ENCODE measurements at places on chromosomes 5 and 9.
A peak's percentile ranks its signal among the peaks of the same experiment; 100 is the strongest.

GRCh38 chr5:108862211-108862610 is 114.5 kb downstream of the FER start:
- no peak for DNase-seq

- no peak for DNase-seq
These were observed 153.6 kb downstream of the GNAQ start for GRCh38 chr9:77877976-77878375.

DNA sequence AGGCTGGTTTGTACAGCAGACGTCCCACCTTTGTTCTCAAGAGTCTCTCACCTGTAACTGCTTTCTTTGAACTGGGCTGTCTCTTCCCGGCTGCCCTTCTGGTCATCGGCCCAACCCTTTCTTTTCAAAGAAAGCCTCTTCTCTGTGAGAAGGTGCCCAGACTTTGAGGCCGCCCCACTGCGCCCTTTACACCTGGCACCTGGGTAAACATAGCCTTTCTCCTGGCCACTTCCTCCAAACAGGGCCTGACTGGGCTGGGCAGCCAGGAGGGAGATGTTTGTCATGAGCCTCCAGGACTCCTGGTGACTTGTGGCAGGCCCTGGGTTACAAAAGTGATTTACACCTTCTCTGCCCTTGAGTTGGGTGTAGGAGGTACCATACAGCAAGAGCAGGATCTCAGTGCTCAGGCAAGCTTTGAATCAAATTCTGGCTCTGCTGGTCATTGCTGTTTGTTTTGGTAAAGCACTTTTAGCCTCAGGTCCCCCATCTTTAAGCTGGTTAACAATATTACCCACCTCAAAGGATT is 127.2 kb upstream of the CXCL14 start:
- no peak for DNase-seq

- peak; percentile 47 for DNase-seq
These were observed 310.9 kb downstream of the BNC2 start for GRCh38 chr9:16559418-16560188.

GRCh38 chr9:16143947-16144890 is 591.4 kb downstream of the CCDC171 start:
- DNase-seq = peak; percentile 93

DNA sequence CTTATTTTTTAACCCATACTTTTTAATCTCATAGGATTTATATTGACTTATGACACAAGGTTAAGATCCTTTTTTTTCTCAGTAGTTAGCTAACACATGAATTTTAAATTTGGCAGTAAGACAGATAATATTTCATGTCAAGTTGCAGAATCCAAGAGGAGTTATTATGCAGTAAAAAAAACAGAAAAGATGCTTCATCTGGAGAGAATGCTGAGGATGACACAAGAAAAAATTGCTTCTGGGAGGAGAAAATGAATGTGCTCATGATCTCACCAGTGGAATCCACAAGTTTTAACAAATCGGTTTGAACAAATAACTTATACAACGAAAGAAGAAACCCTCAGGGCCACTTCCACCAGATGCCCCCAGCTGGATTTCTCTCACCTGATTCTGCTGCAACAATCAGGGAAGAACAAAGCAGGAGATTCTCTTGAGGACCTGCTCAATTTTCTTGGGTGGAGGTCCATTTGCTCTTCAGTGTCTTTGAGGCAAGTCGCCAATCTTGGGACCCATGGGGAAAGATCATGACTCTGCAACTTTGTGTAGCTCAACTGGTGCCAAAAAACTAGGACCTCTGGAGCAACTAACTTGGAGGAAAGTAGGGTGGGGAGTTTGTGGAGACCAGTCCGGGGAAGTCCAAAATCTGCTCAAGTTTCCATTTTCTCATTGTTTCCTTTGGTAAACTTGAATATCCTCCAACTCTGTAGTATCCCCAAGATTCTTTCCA is 50.5 kb upstream of the TNFSF15 start:
- no peak for DNase-seq

DNA sequence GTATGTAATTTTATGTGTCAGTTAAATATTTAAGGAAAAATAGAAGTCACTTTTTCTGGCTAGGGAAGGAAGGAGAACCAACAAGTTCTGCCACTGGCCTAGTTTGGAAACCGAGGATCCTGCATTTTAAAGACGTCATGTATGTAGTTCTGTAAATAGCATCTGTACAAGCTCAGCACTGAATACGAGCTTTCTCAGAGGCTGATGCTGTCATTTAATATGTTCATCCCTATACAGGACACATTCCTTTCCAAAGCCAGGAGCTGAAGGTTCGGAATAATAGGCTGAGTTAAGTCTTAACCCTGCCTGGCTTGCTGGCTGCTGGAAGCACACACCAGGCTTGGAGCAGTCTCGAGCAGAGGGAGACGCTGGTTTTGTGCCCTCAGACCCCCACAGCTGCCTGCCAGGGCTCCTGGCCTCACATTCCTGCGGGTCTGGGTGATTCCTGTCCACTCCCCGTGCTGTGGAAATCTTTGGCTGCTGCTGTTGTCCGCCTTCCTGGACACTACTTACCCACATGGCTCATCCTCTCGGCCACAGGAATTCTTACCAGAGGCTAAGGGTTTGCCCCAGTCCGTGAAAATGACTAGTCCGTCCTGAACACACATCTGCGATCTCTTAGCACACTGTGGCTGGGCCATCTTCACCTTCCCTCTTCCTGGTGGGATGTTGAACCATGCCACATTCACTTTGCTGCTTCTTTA is 36.6 kb downstream of the SLC46A2 start:
- DNase-seq = no peak

DNA sequence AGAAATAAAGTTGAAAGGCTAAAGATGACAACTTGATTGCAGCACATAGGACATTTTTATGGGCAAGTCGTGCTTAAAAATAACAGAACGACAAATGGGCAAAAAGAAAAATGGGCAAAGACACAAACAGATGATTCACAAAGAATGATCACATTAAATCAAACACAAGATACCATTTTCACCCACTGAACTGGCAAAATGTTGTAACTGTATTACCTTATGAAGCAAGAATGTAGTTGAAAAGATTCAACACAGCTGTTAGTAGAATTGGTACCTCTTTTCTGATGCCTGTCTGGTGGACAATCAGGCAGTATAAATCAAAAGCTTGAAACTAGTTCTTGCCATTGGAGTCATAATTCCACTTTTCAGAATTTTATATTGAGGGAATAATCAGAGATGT is 81.0 kb upstream of the PALM2AKAP2 start:
- no peak for DNase-seq

DNA sequence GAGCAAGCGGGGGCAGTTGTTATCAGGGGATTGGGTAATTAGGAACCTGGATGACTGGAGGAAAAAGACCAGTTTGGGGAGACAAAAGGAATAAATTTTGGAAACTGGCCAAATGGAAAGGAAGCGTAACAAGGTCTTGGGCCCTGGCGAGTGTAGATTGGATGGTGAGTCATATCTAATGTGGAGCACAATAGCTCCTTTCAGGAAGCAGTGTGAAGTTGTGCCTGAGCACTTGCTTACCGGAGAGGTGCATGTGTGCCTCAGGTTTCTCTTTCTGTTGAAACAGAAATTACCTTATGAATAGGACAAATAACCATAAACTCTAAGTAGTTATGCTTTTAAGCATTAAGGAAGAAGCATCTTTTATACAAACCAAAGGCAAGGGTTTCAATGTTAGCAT is 176.4 kb downstream of the KIF4B start:
- DNase-seq = peak; percentile 29

- no peak for DNase-seq
These were observed 11.5 kb downstream of the RGS3 start for GRCh38 chr9:113475031-113475430.

DNA sequence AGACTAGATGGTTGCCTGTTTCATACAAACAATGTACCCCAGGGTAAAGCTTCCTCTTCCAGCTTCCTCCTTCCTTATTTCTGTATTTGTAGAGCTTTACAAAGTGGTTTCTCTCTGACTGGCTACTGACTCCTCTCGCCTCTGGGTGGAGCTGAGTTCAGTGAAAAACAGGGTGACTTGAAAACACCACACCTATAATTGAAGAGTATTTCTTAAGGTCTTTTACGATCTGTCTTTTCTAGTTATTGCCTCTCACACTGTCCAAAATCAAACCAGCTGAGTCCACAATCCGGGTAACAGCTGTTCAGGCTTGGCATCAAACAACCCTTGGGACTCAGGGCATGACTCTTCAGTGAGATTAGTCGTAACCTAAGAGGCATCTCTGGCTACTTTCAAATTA is 200.4 kb downstream of the ARRDC3 start:
- DNase-seq = no peak

- no peak for DNase-seq
These were observed 65.1 kb upstream of the IQGAP2 start for GRCh38 chr5:76337953-76338451.

DNA sequence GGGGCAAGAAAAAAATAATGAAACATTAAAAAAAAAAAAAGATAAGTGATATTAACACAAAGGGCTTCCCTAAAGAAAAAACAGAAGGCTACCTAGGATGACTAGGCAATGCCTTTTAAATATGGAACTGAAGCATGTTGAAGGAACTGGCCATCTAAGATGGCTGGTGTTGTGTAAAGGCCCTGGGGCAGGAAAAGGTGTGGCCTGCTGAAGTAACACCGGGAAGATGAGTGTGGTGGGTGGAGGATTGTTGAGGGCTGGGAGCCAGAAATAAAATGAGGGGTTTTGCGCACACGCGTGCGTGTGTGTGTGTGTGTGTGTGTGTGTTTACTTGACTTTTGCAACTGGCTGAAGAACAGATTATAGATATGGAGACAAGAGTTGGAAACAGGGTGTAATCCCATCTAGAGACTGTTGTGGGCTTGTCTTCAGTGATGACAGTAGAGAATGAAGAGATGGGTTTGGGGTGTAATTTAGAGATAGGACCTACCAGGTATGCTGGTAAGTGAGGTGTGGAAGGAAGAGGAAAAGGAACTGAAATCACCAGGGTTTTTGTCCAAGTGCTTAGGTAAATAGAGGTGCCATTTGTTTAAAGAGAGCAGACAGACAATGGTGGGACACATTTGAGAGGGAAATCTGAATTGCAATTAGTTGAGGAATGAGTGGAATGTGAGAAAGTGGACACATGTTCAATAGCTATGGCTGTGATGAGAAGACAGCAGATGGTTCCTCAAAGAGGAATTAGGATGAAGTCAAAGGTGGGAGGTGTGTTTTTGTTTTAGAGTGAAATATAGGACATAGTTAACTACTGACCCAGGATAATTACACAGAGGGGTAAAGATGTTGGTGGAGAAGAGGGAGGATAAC is 33.9 kb downstream of the RAD23B start:
- no peak for DNase-seq

DNA sequence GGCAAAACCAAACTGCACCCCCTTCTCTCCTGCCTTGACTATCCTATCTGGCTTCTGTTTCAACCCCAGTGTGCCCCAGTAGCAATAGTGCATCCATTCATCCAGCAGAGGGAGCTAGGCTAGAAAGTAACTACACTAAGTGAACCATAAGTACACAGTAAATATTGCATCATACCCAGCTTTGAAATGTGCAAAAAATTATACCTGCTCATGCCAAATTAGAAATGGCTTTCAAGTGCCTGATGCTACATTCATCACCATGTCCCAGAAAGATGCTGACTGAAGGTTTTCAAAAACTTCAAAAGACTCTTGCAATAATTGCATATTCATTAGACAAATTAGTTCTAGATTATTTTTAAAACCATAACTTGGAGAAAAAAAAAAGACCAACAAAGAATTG is 153.5 kb downstream of the PRELID2 start:
- DNase-seq = peak; percentile 70

GRCh38 chr5:30900367-30900766 is 293.1 kb upstream of the CDH6 start:
- no peak for DNase-seq

DNA sequence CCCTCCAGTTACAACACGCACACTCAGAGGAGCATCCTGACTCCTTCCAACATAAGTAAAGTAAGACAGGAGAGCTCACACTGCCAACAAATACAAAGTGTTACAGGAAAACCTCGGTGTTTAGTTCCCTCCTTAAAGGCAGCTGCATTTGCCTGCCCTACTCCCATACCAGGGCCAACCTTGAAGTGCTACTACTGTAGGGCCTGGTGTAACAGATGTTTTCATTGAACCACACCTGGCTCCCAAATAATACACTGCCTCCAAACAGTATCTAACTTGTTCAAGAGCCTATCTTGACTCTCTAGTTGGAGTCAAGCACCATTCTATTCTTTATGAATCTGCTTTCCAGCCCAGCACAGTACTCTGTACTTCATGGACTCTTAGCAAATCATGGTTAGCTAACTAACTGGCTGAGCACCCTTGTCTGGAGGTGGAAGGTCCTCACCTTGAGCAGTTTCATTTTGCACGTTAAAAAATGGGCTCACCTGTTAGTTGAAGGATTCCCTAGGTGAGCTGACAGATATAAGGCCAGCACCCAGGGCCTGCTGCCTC is 34.6 kb downstream of the TTC39B start:
- peak; percentile 16 for DNase-seq

DNA sequence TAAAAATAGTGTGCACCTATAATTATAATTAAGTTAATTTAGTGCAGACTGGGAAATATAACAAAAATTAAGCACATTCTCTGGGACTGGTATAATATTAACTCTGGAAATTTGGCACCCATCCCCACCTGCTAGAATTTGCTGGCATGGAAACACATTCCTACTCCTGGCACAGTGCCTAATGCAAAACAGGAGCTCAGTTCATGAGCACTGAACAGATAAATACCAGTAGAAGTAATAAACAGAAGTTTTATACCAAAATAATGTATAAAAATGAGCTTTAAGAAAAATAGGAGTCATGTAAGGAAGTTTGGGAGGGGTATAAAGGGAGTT is 23.7 kb upstream of the NPR3 start:
- DNase-seq = peak; percentile 18

DNA sequence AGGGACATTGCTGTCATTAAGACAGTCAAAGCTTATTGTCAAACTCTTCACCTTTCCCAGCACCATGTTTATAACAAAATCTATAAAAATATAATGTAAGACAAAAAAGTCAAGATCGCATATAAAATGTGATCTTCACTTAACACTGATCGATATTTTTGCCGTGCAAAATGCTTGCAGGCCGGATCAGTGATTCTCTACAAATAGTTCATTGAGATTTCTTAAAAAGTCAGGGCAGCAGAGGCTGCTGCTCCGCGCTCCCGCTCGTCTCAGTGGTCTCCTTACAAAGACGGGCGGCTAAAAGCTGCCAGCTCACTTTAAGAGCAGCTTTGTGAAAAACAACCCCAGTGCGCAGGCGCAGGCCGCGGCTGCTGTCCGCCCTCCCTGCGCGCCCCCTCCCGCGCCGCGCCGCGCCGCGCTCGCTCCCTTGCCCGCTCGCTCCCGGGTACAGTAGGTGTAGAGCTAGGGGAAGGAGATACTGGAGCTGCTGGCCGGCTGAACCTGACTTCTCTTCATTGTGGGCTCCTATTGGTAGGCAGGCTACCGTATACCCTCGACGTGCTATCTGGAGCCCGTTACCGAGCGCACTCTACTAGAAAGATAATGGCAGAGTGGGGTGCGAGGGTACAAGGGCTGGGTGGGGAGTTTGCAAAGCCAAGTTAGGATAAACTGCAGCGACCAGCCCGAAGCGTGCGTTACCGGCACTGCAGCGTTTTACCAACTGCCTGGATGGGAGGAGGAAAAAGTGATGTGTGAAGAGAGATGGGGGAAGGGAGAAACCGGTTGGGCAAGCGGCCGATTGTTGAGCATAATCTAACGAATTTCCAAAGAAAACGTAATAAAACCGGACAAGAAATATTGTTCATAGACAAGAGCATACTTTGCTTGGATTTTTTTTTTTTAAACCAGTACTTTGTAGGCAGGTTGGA is at the start of gene ARRDC3:
Gene ARRDC3 (minus strand): TSS at position 291 of the 929 bp plus-strand sequence. CDS start 225 bp downstream, at position 66.
- DNase-seq = peak; percentile 85

All from NCI-H1105 (cell line).